ENCODE measurements at places on chromosomes 13 and 19.

GRCh38 chr19:37691881-37692504, 27.6 kb downstream of the ZNF607 start:
- DNase-seq: peak; percentile 94

- peak; percentile 79 for DNase-seq
Measured at GRCh38 chr13:107864543-107865317, 350.6 kb downstream of the LIG4 start.

DNA sequence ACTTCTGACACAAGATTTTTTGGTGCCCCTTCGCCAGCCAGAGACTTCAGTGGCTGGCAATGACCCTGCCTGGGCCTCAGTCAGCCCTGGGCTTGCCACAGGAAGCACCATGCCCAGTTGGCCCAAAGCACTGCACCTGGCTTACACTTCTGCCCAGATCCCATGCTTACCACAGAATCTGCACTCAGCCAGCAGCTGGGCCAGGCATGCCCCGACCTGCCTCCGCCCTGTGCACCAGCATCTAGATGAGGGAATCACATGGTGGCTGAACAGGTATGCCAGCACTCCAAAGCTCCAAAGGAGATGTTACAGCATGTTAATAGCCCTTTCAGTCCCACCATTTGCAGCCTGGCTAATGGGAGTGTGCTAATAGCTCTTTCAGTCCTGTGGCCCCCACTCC, 690.9 kb downstream of the SLITRK6 start:
- no peak for DNase-seq

GRCh38 chr13:104671901-104672300, 1605.7 kb upstream of the SLC10A2 start:
- DNase-seq: no peak

DNA sequence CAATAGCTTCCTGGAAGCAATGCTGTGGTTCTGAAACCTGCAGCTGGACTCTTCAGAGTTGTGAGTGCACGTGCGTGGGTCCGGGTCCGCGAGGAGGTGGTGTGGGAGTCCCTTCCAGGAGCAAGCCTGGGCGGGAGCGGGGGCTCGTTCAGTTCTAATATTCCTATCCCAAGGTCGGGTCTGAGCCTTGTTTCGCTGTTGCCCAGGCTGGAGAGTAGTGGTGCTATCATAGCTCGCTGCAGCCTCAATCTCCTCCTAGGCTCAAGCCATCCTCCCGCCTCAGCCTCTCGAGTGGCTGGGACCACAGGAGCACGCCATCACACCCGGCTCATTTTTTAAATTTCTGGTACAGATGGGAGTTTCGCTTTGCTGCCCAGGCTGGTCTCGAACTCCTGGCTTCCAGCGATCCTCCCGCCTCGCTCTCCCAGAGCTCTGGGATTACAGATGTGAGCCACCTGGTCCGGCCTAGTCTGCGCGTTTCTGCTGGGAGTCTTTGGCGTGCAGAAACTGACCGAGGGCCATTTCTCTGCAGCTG, 625 bp downstream of the ZFP82 start:
- peak; percentile 1 for DNase-seq

Data from muscle of leg (tissue), 16 donors.